CD4-positive, alpha-beta T cell (primary cell): ENCODE measurements at places on chromosomes 3 and 15.

DNA sequence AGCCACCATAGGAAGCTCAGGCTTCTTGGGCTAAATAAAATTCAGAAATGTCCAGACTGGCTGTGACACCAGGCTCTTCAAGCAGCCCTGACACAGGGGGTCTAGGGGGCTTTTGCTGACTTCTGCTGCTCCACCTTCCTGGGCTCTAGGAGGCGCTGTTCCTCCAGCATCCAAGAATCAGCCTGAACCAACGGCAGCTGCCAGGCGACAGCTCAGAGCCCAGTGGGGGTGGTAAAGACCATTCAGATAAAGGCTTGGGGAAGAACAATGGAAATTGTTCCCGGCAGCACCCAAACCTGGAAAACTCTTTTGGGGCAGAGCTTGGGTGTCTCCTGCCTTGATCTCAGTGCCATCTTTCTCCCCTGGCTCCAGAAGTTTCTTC, 21.6 kb upstream of the PSTPIP1 start:
- DNase-seq, result peak; percentile 58

DNA sequence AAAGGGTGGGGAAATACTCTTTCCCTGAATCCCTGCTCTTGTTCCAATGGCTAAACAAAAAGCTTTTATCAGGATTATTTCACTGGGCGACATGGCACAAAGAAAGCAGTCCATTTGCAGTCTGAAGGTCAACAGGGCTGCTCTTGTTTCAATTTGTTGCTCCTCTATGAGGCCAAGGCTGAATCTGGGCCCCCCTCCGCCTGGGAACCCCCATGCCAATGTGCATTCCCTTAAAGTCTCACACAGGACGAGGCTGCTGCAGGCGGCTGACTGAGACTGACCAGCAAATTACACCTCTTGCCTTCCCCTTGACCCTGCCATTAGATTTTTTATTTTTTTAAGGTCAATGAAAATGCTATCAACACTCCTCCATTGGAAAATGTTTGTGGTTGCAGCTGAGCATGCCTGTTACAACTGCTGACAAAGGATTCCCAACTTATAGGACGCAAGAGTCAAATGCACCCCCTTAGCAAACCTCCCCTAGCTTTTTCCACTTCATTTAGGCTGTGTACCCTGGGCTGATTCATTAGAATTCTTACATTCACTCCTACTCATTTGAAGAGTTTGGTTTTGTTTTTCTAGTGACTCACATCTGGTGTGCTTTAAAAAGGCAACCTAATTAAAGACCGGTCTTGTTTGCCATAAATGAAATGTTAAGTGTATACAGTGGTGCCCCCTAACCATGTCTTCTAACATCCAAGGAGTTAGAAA, 60.8 kb upstream of the ARHGEF3 start:
- DNase-seq, result no peak

GRCh38 chr3:66370179-66370578, 130.6 kb downstream of the LRIG1 start:
- no peak for DNase-seq

- no peak for DNase-seq
These were observed 27.2 kb downstream of the EPHB3 start for GRCh38 chr3:184588776-184589175.

GRCh38 chr15:98347001-98347400, 301.3 kb upstream of the IGF1R start:
- no peak for DNase-seq

- no peak for DNase-seq
These were observed 248.1 kb upstream of the TRIM42 start for GRCh38 chr3:140429791-140430190.

DNA sequence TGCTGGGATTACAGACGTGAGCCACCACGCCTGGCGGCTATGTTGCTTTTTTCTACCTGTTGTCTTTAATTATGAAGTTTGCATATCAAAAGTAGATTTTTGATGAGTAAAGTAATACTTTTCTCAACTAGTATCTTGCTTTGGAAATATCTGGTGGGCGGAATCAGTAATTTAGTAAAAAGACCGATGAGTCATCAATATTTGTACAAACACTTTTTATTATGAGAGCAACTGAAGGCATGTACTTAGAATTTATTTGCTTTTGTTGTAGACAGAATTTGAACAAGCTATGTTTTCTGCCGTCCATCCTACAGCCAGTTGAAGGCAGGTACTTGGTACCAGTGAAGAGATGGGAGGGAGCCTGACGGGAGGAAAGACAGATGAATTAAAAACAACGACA, 164.7 kb downstream of the ADAMTSL3 start:
- DNase-seq, result no peak

- no peak for DNase-seq
These were observed 32.3 kb downstream of the EXOG start for GRCh38 chr3:38528457-38528856.

DNA sequence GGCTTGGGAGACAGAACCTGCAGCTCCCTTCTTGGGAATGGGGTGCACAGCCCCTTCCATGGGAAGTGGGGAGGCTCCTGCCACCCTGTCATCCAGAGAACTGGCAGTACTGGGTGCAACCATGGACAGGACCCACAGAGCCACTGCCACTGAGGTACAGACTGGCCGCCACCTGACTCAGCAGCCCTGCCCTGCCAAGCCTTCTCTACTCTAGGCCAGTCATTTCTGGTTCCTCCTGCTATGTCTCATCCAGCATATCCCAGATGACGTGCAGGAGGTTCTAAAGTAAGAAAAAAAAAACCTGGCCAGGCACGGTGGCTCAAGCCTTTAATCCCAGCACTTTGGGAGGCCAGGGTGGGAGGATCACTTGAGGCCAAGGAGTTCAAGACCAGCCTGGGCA, 76.9 kb upstream of the RPL32 start:
- DNase-seq, result no peak

- DNase-seq, result no peak
These were observed 31.5 kb upstream of the TM4SF4 start for GRCh38 chr3:149442851-149443544.

- no peak for DNase-seq
These were observed 20.8 kb downstream of the CORO2B start for GRCh38 chr15:68599560-68600071.

- DNase-seq, result no peak
These were observed 36.3 kb upstream of the BSN start for GRCh38 chr3:49518016-49518415.

DNA sequence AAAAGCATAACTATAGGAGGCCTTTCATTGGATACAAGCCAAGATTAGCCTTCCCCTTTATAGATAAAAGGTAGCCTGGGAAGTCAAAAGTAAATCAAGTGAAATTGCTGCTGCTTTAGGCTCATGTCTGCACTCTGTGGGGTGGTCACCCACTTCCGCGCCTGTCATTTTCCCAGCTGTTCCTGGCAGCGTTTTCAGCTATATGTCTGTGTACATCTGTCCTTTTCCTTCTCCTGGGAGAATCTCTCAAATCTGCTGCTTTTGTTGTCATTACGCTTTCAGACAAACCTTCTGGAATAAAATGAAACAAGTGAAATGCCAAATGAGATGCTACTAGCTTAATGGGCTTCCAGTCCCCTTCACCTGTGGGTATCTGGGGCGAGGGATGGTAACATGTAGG, 211.8 kb downstream of the MCTP2 start:
- DNase-seq, result no peak

DNA sequence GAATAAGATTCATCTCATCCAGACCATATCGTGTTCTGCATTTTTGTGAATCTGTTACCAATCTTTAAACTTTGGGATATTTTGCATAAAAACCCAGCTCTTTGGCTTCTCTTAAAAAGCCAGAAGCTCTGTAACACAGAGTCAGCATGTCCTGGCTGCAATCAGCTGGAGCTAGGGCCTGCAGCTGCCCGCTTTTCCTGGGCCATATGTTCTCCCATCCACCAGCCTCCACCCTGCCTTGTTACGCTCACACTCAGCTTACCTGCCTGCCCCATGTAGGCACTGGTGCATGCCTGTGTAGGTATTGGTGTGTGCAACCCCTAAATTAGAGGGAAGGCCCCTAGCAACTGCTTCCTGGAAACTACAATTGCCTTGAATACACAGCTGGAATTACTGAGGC, 48.2 kb downstream of the CRYGS start:
- no peak for DNase-seq

DNA sequence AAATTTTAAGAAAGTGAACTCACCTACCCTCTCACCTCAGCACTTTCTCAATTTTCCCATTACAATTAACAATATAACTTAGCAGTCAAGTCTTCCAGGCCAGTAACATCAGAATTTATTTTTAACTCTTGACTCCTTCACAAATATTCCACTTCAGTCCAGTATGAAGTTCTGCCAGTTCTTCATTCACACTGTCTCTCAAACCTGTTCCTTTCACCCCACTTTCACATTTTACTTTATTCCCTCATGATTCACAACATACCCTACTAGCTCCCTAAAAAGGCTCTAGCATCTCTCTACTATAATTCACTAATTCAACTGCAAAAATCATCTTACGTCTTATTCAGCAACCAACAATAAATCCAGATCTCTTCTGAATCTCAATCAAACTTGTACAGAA, 3.8 kb downstream of the GSK3B start:
- DNase-seq, result no peak

DNA sequence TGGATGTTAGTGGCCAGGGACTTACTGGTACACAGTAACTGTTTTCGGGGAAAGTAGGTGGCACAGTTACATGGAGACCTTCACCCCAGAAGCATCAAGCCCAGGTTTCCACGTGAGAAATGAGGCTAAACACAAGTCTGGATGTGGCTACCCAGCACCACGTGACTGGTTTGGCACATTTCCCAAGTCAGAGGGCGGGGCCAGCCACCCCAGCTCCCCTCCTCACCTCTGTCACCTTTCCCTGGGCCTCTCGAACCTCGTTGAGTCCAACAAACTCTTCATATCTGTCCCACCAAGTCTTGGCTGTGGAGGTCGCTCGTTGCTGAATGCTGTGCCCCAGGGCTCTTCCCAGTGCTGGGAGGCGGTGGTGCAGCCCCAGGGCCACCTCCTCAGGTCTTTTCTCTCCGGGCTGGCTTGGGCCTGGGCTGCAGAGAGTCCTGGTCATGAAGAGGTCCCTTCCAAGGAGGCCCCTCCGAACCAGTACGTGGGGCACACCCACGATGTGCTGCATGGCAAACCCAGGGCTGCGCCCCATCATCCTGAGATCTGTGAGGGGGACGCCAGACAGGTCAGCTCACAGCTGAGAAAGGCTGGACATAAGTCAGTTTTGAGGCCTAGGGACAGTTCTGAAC, 4.8 kb upstream of the PLXNB1 start:
- no peak for DNase-seq

- DNase-seq, result no peak
These were observed 861.6 kb upstream of the DPPA4 start for GRCh38 chr3:110198717-110199587.

- no peak for DNase-seq
These were observed 1.9 kb downstream of the ADAMTS9 start for GRCh38 chr3:64685800-64686445.

- peak; percentile 55 for DNase-seq
These were observed 191.6 kb downstream of the GAP43 start for GRCh38 chr3:115814778-115815380.
